GM06990 (cell line): ENCODE measurements at places on chromosomes 5 and 9.
A peak's percentile ranks its signal among the peaks of the same experiment; 100 is the strongest.

DNA sequence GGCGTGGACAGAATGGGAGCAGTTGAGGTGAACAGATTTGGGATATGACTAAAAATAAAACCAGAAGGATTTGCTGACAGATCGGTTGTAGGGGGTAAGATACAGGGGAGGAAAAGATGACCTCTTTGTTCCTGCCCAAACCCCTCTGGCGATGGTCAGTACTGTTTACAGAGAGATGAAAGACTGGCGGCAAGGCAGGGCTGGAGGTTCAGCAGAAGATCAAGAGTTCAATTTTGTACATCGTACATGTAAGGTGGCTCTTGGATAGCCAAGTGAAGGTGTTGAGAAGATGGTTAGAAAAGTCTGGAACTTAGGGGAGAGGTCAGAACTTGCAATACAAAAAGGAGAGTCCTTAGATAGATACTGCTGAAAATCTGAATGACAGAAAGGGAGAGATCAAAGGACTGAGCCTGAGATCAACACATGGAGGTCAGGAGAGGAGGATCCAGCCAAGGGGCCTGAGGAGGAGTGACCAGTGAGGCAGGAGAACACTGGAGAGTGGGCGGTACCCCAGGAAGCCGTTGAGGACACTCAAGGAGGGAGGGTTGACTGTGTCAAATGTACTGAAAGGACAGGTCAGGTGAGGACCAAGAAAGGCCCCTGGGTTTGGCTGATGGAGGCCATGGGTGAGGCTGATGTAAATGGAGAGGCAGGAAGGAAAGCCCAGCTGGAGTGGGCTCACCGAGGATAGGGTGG is 7.1 kb downstream of the IL4 start:
- no peak for DNase-seq

DNA sequence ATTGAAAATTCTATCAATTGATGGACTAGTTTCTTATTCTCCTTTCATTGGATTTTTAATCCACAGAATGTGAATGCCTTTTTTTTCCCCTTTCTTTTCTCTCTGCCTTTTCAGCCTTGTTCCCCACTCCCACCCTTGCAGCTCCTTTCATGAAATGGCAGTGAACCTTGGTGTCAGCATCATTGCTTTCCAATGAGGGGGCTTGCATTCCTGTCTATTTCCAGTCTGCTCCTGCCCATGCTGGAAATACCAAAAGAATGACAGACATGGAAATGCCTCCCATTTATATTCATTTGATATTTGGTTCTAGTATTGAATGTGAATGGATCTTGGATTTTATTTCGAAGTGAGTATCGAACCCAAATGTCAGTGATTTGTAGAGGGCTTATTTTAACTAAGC is 162.7 kb upstream of the SGCD start:
- DNase-seq, result no peak

DNA sequence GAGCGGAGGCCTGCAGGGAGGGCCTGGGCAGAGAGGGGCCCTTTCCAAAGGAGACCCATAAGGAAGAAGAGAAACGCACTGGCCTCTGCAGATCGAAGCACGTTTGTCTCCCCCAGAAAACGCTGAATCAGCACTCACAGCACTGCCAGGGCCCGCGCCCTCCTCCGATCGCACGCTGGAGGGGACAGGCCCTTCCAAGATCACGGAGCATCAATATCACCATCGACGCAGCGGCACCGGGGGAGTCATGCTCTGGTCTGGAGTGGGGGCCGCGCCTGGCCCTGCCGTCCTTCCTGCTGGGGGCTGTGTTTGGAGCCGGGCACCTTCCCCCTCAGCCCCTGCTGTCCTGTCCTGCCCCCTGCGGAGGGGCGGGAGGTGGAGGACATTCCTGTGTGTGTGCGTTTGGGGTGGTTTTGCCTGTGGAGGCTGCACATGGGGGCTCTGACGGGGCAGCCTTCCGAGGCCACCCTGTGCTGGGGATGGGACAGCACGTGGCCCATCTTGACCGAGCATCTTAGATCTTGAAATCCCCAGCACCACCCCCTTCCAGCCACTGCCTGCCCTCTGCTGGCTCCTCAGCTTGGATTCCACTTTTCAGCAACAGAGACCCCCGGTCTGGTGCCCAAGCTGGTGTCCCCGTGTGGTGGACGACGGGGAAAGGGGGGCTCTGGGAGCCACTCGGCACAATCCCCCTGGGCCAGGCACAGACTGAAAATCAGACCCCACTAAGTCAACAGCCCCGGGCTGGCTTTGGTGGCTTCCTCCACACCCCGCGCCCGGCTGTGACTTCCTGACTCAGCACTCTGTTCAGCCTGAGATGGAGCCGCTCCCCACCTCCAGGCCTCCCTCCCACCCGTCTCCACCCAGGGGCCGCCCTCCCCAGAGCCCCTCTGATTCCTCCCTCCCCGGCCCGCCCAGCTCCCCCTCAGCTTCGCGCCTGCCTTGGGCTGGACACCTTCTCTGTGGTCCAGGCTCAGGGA is 8.3 kb downstream of the TMEM250 start:
- peak; percentile 71 for DNase-seq

DNA sequence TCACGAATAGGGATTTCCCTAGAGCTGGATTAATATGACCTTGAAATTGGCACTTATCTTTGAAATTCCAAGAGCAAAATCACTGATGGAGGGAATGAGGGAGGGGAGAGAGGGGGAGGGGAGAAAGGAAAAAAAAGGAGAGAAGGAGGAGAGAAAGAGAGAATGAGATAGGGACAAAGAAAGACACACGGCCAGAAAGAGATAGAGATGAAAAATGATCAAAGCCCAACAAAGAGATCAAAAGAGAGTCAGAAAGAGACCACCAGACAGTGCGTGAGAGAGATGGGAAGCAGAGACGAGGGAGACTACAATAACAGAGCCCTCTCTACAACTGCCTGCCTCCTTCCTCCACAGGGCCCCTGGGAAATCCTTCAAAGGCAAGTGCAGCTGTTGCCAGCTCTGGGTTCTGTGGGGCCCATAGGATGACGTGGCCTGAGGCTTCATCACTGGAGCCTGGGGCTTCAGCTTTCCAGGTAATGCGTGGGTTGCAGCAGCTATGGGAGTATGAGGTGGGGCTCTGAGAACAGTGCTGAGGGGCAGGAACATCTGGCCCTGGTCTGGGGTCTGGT is 58.3 kb upstream of the SHB start:
- DNase-seq, result no peak

DNA sequence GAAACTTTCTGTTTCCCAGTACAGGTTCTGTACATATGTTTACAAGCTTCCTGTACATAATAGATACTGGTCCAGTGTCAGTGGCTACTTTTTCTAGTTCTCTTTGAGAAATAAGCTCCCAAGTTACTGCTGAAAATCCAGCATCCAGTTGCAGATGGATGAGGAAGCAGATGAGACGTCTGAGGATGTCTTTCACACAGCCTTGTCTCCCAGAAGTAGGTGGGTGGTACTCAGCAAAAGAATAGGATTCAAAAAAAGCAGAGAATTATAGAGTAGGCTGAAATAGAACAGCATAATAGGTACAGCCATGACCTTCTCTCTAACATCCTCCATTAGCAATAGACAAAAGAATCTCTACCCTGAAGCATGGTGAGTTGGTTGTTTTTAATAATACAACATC is 77.7 kb downstream of the BRINP1 start:
- DNase-seq, result no peak
